ENCODE measurements at places on chromosomes 2 and 18.

DNA sequence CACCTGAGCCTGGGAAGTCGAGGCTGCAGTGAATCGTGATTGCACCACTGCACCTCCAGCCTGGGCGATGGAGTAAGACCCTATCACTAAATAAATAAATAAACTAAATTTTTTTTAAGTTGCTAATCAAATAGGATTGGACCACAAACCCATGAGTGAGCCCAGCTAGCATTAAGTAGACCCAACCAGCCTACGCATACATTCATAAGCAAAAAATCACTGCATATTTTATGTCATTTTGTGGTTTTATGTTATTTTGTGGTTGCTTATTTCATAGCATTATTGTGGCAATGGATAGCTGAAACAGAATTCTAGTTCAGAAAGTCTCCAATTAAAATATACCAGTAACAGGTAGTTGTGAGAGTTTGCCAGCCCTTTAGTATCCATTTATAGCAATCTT is 29.1 kb upstream of the ZC3H15 start:
- DNase-seq, result no peak

- DNase-seq, result no peak
Measured at GRCh38 chr2:207883002-207883780, 113.5 kb upstream of the FZD5 start.

DNA sequence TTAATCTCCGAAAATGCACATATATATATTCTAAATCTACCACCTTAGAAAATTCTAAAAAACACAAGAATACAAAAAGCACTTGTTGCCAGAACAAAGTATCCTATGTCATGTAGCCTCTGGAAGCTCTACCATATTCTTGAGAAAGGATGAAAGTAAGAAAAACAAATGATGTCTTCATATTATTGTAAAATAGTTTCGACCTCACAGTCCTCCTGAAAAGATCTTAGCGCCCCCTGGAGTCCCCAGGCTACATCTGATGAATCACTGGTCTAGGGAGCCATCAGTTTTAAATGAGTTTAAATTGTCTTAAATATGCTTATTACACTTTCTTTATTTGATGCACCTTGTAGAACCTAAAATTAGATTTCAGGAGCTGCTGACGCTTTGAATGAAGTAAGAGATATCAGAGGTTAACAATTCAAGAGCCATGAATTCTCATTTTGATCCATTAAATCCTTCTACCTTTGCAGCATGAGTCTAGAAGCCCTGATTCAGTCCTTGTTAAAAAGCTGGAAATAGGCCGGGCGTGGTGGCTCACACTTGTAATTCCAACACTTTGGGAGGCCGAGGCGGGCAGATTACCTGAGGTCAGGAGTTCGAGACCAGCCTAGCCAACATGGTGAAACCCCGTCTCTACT is 138.8 kb downstream of the MCFD2 start:
- DNase-seq, result no peak

DNA sequence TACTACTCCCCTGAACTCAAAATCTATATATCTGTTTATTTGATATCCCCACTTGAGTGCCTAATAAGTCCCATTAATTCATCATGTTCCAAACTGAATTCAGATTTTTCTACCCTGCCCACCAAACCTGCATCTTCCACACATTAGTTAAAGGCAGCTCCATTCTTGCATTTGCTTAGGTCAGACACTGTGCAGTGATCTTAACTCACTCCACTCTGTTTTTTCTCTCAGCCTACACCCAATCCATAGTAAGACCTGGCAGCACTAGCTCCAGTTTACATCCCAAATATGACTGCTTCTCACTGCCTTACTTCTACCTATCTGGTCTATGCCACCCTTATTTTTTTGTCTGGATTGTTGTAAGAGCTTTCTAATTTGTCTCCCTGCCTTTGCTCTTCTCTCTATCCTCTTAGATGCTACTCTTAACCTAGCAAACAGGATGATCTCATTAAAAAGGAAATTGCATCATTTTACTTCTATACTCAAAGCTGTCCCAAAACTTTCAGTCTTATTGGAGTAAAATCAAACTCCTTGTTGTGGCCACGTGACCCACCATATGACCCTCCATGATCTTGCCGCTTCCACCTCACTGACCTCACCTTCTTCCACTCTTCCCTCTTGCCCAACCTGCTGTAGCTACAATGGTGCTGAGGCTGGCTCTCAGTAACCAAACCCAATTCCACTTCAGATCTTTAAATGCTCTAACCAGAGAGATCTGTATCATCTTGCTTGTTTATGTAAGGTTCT is 274.9 kb upstream of the FANCL start:
- DNase-seq, result no peak

DNA sequence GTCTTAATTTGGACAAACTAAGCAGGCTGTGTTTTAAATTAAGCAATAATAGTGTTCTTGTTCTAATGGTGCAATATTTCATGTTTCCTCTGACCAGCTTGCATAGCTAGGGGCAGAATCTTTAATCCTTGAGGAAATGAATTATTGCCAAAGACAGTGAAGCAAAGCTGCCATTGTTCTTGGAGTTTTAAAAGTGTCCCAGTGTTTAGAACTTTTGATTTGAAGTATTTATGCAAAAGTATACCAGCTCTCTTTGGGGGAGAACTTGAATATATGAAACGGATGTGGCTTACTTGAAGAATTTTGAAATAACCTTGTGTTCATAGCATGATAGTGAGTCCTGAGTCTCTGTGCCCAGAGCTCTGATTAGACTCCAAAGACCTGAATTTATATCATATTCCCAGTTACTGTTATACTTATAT is 33.4 kb downstream of the ITGA6 start:
- no peak for DNase-seq

DNA sequence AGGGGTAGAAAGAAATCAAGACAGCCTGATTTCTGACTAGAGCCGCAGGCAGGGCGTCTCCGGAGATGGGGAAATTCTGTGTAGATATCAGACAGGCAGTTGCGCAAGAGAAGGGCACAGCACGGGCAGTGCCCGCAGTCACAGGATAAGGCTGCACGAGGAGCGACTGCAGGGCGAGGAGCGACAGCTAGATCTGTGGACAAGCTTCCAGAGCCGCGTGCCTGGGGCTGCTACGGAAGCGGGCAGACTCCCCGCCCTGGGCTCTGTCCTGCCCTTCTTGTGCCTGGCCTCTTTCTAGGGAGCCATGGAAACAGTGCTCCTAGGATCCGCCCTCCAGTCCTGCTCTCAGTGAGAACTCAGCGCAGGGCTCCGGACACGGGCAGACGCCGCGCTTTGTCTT is 12.6 kb downstream of the MC5R start:
- no peak for DNase-seq

DNA sequence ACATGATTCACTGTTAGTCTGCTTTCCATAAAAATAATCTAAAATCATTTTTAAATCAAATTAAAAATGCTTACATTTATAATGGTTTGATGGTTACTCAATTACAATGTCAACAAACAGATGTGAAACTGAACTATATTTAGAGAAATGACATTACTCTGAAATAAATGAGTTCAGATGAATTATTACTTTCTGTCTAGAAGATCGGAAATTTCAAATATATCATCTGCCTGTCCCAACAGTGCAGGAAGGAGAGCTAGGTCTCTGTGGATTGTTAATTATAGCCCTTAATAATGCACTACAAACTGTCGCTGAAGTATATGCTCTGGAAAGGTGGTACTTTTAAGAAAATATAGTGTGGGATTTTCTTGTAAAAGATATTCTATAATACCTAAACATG is 109.8 kb downstream of the DSEL start:
- no peak for DNase-seq

DNA sequence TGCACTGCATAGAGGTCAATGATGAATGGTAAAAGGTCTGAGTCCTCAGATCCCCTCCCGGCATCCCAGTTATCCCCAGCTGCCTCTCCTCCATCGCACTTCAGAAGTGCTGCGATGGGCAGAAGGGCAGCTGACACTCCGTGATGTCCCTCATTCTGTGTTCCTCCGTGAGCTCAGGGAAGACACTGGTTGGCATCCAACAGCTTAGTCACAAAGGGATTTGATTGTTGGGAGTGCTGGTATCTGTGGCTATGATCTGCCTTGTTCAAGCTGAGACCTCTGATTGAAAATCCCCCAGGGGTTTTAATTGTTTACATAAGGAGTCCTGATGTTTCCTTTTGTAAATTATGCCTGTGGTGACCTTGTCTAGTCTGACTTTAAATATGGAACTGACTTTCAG is 19.0 kb upstream of the SAG start:
- DNase-seq, result no peak

- DNase-seq, result no peak
Measured at GRCh38 chr18:73741946-73742345, 405.7 kb downstream of the FBXO15 start.

- DNase-seq, result peak; percentile 51
Measured at GRCh38 chr2:45173513-45173912, 164.3 kb upstream of the SIX2 start.

GRCh38 chr2:80199504-80199903 is 105.0 kb downstream of the LRRTM1 start:
- DNase-seq, result no peak

Measured in thoracic aorta (tissue), 2 donors.